ENCODE measurements at places on chromosomes 16 and 17.

DNA sequence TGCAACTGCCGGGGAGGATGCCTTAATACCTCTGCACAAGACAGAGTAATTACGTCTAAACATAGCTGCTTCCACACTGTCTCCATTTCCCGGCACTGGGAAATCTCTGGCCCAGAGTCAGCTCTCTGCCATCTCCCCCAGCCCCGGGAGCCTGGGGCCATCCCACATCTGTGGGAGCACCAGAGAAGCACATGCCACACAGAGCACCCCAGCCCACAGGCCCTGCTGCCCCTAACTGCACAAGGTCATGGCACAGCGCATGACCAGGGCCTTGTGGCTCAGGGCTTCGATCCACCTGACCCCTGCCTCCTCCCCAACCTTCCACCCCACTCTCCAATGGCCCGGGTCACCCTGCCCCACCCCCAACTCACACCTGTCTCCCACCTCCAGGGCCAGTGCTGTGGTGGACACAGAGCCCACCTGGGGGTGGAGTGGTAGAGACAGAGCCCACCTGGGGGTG lies 36.6 kb upstream of the RBFOX3 start:
- DNase-seq = no peak

DNA sequence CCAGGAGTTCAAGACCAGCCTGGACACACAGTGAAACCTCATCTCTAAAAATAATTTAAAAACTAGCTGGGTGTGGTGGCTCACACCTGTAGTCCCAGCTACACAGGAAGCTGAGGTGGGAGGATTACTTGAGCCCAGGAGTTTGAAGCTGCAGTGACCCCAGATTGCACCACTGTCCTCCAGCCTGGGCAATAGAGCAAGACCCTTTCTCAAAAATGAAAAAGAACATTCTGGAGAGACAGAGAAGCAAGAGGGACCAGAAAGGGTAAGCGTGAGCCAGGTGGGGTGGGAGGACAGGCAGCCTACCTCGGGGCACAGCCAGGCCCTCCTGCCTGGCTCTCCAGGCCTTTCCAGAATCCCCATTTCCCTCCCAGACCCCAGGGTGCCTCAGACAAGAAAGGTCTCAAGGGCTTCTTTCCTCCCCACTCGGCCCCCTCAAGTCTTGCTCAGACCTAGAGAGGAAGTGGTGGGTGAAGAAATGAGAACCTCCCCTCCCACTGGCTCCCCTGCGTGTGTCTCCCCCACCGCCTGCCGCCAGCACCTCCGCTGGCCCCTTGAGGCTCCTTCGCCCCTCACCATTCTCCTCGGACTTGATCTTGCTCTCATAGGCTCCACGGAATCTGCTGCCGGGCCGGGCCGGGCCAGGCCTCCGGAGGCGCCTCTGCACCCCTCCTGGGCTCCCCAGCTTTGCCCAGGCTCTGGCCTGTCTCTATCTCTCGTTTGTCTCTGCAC lies 503 bp downstream of the C16orf54 start:
- no peak for DNase-seq

- DNase-seq = no peak
Observed at GRCh38 chr16:30539000-30539964, 4.6 kb upstream of the ZNF747 start.

DNA sequence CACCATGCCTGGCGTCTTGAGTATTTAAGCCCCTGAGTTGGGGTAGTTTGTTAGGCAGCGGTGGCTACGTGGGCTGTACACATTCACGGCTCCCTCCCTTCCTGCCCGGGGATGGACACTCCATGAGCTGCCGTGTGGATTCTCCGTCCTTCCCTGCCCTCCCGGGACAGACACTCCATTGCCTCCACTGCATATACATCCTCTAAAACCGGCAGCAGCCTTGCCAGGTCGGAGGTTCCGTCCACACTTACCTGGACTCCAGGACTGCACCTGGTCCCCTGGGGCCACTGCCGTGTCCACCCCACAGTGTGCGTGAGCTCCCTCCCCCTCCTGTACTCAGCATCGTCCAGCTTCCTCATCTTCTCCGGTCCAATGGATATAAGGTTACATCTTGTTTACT lies 3.5 kb upstream of the SPATA2L start:
- no peak for DNase-seq

GRCh38 chr16:15640966-15641365 lies 2.0 kb downstream of the MARF1 start:
- DNase-seq = no peak

GRCh38 chr17:81533339-81534141 lies 5.4 kb downstream of the FSCN2 start:
- no peak for DNase-seq

DNA sequence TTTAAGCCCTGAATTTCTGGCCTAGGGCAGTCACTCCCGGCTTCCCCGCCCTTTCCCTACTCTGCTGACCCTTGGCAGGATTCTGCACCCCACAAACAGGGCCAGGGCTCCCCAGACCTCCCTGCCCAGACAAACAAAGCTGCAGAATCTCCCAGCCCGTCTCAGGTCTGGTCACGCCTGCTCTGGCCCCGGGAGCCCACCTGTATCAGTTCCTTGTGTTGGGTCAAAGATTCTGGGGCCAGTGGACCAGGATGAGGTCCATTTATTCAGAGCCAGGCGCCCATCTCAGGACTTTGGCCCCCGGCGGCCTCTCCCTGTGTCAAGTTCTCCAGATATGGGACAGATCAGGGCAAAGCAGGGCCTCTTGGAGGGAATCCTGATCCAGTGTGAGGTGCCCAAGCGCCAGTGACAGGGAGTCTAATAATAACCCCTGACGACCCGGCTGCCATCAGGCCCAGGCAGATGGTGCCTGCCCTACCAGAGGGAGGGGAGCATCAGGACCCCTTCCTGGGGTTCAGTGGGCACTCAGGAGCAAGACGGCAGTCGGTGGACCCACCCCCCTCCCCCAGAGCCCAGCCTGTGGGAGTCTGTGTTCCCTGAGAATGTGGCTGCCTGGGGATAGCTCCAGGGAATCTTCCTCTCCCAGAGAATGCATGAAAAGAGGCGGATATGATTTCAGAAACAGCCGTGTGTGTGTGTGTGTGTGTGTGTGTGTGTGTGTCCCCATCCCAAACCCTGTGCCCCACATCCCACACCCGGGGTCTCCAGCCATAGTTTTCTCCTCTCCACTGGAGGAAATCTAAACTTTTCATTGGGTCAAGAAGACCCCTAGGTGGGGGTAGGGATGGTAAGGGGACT lies 1.3 kb downstream of the TTYH2 start:
- DNase-seq = no peak

Data from amniotic stem cell (primary cell).